Keratinocyte (primary cell): ENCODE measurements at places on chromosomes 12 and 14.

DNA sequence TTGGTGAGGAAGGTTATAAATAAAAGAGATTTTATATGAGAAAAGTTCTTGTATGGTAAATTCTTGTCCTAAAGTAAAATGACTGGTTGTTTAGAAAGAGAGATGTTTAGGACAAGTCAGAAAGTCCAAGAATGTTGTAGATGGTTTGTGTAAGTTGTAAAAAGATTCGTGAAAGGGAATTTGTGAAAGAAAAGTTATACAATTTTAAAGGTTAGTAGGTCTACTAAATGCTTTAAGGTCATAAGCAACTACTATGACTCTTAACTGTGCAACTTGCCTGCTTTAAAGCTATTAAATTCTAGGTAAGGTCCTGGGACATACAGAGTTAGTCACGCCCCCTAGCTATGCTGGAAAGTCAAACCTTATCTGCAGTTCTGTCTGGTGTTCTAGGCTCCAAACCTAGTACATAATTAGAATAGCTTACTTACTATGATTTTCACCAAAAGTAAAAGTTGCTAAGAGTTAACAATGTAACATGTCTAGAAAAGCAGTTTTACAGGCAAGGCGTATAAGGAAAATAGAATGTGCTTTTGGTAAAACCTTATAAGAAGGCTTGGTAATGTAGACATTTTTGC lies 11.2 kb upstream of the DHRS2 start:
- no peak for DNase-seq

GRCh38 chr12:65637774-65638173 lies 186.5 kb upstream of the HMGA2 start:
- no peak for DNase-seq

DNA sequence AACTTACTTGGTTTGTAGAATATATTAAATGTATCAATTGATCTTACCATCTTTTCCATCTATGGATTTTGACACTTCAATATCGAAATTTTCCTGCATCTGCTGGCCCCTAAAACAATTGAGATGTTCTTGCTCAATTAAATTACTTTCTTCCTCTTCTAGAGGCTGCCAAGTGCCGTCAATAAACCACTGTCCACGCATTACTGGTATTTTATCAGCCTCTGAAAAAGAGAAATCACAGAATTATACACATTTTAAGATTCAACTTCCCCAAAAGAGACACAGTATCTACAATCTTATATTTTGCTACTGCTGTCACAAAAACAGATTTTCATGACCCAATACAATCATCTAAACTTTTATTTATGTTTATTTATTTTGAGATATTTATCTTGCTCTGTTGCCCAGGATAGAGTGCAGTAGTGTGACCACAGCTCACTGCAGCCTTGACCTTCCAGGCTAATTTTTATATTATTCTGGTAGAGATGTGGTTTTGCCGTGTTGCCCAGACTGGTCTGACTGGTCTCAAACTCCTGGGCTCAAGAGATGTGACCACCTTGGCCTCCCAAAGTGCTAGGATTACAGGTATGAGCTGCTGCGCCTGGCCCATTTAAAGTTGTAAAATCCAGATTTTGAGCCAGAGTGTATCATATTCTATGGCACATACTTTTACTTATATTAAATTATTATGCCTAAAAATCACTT lies 49.3 kb downstream of the DDHD1 start:
- DNase-seq: no peak

GRCh38 chr12:82596483-82596882 lies 90.2 kb upstream of the TMTC2 start:
- DNase-seq: no peak

GRCh38 chr12:68067762-68068376 lies 78.6 kb downstream of the IFNG-AS1 start:
- DNase-seq: no peak

DNA sequence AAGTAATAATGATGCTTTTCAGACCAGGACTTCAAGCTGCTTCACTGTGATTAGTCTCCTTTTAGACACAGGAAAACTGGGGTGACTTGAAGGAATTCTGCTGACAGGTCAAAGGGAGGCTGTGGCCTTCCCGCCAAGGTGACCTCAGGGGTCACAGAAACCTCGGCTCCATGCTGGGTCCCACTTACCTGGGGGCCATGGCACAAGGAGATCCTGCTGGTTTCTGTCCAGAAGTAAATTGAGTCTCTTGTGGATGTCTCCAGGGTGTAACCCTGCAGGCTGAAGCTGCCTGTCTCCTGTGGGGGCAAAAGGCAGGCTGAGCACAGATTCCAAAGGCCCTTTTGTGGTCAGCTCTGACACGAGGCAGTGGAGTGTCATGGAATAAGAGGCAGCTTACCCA lies 138.7 kb upstream of the MED13L start:
- no peak for DNase-seq

DNA sequence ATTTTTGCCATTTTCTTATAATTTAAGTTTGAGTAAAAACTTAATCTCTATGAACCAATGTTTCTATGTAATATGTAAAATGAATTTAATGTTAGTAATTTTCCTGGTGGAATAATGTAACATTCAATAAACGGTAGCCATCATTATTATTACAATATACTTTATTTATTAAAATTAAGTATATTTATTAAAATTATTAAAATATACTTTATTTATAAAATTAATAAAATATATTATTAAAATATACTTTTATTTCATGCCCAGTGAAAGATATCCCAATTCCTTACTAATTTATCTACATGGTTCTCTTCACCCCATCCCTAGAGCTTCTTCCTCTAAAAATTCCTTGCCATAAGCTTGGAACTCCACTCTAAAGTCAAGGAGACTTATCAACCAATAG lies 2.5 kb downstream of the CAPS2 start:
- no peak for DNase-seq

GRCh38 chr14:102279688-102280348 lies 25.1 kb downstream of the MOK start:
- peak; percentile 90 for DNase-seq

DNA sequence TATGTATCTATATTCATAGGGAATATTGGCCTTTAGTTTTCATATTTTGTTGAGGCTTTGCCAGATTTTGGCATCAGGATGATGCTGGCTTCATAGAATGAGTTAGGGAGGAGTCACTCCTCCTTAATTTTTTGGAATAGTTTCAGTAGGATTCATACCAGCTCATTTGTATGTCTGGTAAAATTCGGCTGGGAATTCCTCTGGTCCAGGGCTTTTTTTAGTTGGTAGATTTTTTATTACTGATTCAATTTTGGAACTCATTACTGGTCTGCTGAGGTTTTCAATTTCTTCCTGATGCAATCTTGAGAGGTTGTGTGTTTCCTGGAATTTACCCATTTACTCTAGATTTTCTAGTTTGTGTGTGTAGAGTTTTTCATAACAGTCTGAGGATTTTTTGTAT lies 175.2 kb downstream of the EPS8 start:
- DNase-seq: no peak

- no peak for DNase-seq
These were observed 226.0 kb downstream of the PCNX1 start for GRCh38 chr14:71133296-71133695.

DNA sequence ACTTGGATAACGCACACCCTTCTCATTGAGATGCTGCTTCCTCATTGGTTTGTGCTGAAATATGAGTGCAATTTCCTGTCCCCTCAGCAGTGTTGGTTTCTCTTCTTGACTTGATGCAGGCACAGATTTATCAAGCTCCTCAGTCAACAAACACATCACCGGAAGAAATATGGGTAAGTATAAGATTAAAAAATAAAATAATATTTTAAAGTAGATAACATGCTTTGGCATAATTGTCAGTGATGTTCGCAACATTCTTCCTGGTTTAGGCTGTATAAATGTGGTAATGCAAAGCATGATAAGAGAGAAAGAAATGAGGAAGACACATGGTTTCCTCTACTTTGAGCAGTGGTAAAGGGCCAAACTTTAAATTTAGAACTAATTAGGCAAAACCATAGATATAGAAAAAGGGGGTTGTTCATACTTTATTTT lies at the start of gene GPR65:
Gene GPR65 (plus strand): TSS at position 86 of the 432 bp plus-strand sequence. CDS start 5,713 bp downstream, outside the sequence.
- DNase-seq: no peak

DNA sequence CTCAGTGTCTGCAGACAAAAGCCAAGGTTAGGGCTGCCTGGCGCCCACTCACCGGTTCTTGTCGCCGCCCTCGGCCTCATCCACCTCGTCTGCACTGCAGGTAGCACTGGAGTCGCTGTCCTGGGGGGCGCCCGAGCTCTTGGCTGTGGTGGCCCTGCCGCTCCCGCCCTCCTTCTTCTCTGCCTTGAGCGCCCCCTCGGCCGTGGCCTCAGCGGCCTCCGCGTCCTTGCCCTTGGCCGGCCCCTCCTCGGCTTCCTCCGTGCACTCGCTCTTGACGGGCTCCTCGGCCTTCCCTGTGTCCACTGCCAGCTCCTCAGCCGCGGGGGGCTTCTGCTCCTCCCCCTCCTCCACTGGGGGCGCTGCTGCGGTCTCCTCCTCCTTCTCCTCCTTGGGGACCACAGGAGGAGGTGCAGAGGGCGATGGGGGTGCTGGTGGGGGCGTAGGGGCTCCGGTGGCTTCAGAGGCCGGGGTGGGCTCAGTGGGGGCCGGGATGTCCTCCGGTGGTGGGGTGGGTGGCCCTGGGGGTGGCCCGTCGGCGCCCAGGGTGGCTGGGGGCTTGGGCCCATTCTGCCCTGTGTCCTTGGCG lies 77.2 kb downstream of the RFLNA start:
- no peak for DNase-seq

DNA sequence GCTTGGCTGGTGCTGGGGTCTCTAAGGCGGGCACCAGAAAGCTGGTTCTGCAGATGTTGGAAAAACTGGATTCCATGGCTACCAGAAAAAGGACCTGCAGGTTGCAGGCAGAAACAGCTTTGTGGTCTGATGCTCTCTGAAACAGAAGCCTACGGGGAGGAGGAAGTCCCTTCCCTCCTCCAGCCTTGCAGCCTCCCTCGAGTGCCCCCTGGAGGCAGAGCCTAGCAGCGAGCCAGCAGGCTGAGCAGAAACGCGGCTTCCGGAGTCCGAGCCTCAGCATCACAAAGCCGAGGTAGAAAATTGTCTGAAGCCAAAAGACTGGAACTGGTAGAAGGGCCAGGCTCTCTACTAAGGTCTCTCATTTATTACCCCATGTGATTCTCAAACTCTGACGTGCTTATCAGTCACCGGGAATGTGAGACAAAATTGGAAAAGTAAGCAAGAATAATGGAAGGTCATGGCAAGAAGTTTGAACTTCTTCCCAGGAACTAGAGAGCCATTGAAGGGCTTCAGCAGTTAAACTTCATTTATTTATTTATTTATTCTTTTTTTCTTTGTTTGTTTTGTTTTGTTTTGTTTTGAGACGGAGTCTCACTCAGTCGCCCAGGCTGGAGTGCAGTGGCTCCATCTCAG lies 82.2 kb upstream of the CPSF6 start:
- DNase-seq: peak; percentile 40

DNA sequence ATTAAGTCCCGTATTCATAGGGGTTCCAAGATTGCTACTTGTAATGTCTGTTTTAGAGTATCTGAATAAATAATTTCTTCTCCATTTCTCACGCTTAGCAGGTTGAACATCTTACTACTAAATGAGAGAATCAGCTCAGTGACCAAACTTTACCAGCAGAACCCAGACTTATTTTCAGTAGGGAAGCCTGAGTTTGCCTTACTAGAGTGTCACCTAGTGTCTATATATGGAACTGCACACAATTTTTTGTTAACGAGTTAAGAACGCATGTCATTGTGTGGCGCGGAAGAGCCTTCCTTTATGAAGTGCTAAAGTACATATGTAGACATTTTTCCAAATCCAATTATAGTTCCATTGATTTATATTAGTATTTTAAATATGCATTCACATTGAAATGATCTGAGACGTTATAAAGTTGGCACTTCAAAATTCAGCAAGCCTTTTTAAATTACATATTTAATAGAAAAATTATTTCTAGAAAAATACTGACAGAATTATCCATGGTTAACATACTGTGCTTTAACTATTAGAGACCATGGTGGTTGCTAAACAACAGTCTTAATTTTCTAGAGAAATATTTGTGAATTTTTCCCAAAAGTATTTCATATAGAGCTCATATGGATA lies 88.3 kb downstream of the RPS29 start:
- DNase-seq: peak; percentile 65

DNA sequence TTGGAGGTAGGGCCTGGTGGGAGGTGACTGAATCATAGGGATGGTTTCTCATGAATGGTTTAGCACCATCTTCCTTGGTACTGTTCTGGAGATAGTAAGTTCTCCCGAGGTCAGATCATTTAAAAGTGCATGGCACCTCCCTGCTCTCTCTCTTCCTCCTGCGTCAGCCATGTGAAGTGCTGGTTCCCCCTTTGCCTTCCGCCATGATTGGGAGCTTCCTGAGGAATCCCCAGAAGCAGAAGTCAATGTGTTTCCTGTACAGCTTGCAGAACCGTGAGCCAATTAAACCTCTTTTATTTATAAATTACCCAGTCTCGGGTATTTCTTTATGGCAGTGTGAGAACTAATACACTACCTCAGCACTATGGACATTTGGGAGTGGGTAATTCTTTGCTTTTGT lies 4.8 kb upstream of the LGMN start:
- no peak for DNase-seq

- DNase-seq: no peak
These were observed 31.6 kb upstream of the AMIGO2 start for GRCh38 chr12:47111392-47111778.
